ENCODE measurements at places on chromosomes 5 and 9. TPM values are rescaled to one million over a fixed set of nuclear protein-coding genes. Genes with fewer than 3 reads are reported as not detected.

The EGFLAM gene
- polyA plus RNA-seq: not detected

The RMRP gene
- not detected for polyA plus RNA-seq

The COL23A1 gene
- 0.12 TPM for polyA plus RNA-seq

The QRFP gene
- polyA plus RNA-seq: not detected

The BNC2 gene
- polyA plus RNA-seq: 1.2 TPM

The C9 gene
- not detected for polyA plus RNA-seq

The UCK1 gene
- 48.2 TPM for polyA plus RNA-seq

The HMMR gene
- polyA plus RNA-seq: 2.6 TPM

The GHR gene
- polyA plus RNA-seq: 0.31 TPM

The ADAMTS12 gene
- 0.08 TPM for polyA plus RNA-seq

The C1QTNF3 gene
- polyA plus RNA-seq: 33.1 TPM

The GPR107 gene
- 28.6 TPM for polyA plus RNA-seq

The CTXN3 gene
- 1.0 TPM for polyA plus RNA-seq

The RORB gene
- 0.77 TPM for polyA plus RNA-seq

The IFNE gene
- not detected for polyA plus RNA-seq

The HAVCR2 gene
- polyA plus RNA-seq: 1.1 TPM

The BHMT gene
- not detected for polyA plus RNA-seq

The TIMD4 gene
- not detected for polyA plus RNA-seq

The ANKRD18A gene
- polyA plus RNA-seq: not detected

The CAST gene
- polyA plus RNA-seq: 8.4 TPM

The SPINK6 gene
- not detected for polyA plus RNA-seq

The MAP1B gene
- 234 TPM for polyA plus RNA-seq

The BAAT gene
- polyA plus RNA-seq: 0.44 TPM

The ANKRD34B gene
- 0.08 TPM for polyA plus RNA-seq

The CFAP90 gene
- polyA plus RNA-seq: 2.1 TPM

The LURAP1L gene
- 0.59 TPM for polyA plus RNA-seq

The CDKN2B gene
- polyA plus RNA-seq: 0.15 TPM

The CTSL gene
- 46.5 TPM for polyA plus RNA-seq

The KCNV2 gene
- not detected for polyA plus RNA-seq

The BTNL3 gene
- not detected for polyA plus RNA-seq
